ENCODE measurements at places on chromosomes 7 and 10. TPM values are rescaled to one million over a fixed set of nuclear protein-coding genes. Genes with fewer than 3 reads are reported as not detected.

DRGX gene
- not detected for polyA plus RNA-seq

FAM241B gene
- polyA plus RNA-seq = 42.4 TPM

DUS4L gene
- polyA plus RNA-seq = 12.8 TPM

PRLHR gene
- not detected for polyA plus RNA-seq

SPDYE2 gene
- 8.5 TPM for polyA plus RNA-seq

JAKMIP3 gene
- polyA plus RNA-seq = 0.75 TPM

SPAM1 gene
- polyA plus RNA-seq = not detected

INA gene
- polyA plus RNA-seq = 1.8 TPM

TIAL1 gene
- 58.1 TPM for polyA plus RNA-seq

PNLIP gene
- not detected for polyA plus RNA-seq

C10orf105 gene
- 0.85 TPM for polyA plus RNA-seq

SYNPO2L gene
- polyA plus RNA-seq = 33.6 TPM

GPR146 gene
- polyA plus RNA-seq = 4.4 TPM

SPDYE2B gene
- 0.72 TPM for polyA plus RNA-seq

OGDHL gene
- polyA plus RNA-seq = 21.4 TPM

Data from cardiac muscle cell (in vitro differentiated cells and primary cell).